Nucleus accumbens (tissue), 56 donors: ENCODE measurements at places on chromosomes 3 and 15.

DNA sequence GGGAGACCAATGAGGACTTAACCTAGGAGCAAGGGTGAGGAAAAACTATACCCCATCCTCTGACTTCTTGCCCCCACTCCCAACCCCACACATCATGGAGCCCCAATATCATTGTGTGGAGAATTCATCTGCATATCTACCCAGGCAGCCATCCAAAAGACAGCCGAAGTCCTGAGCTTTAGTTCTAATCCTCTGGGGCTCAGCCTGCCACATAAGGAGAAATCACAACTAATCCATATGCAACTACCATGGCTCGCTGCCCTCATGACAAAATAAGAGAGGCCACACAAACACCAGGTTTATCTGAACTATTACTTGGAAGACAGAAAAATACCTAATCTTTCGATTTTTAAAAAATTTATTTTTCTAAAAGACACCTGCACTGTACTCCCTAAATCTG, 17.7 kb downstream of the HEXA start:
- no peak for DNase-seq

DNA sequence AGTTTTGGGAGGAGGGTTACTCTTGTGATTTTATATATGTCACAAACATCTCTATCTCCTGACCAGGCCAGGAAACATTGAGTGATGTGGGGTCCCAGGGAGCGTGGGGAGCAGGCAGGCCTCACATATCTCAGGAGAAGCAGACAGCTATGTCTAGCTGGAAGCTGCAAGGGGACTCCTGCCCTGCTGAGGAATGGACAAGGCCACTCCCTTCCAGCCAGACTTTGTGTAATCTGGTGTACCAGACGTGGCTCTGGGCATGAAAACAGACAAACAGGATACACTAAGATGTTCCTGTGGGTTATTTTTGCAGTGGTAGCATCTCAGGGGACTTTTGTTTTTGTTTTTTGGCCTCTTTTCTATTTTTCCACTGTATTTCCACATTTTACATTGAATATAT, 23.2 kb downstream of the CYP8B1 start:
- no peak for DNase-seq

GRCh38 chr15:45144775-45145174, 15.0 kb downstream of the DUOX1 start:
- DNase-seq = no peak

DNA sequence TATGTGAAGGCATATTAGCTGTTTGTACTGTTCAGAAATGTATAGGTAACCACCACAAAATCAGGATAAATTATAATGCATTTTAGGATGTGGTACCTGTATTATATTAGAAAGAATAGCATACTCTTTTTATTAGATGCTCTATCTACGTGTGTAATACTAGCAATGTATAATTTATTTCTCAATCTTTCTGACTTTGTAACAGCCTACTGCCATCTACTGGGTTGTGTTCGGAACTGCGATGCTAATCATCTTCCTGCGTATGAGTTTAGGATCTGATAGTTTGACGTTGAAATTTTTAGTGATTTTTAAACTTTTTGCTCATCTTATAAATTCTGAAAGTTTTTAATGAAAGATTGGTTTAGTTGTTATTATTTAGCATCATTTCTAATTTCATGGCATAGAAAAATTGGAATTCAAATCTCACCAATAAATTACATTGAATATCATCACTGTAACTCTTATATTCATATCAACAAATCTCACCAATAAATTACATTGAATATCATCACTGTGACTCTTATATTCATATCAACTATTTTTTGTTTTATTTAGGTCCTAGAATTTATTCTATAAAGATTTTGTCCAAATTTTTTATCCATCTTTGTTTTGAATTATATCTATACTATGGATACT, 322.7 kb upstream of the ZNF717 start:
- DNase-seq = no peak

- no peak for DNase-seq
Observed at GRCh38 chr3:128490915-128491690, 1.9 kb downstream of the GATA2 start.

GRCh38 chr15:65374821-65375401, 2.9 kb downstream of the IGDCC3 start:
- no peak for DNase-seq
